Smooth muscle cell of the brain vasculature (primary cell): ENCODE measurements at places on chromosomes 3 and 15.

DNA sequence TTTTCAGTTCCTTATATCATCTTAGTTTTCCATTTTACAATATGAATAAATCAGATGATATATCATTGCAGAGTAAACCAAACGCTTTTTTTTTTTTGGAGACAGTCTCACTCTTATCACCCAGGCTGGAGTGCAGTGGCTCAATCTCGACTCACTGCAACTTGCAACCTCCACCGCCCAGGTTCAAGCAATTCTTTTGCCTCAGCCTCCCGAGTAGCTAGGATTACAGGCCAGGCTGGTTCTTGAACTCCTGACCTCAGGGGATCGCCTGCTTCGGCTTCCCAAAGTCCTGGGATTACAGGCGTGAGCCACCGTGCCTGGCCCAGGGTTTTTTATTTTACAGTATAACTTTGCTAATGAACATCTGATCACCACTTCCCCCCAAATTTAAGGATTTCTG lies 5.9 kb upstream of the EBLN2 start:
- DNase-seq, result no peak

- DNase-seq, result no peak
These were observed 17.5 kb downstream of the TLNRD1 start for GRCh38 chr15:81018197-81018596.

DNA sequence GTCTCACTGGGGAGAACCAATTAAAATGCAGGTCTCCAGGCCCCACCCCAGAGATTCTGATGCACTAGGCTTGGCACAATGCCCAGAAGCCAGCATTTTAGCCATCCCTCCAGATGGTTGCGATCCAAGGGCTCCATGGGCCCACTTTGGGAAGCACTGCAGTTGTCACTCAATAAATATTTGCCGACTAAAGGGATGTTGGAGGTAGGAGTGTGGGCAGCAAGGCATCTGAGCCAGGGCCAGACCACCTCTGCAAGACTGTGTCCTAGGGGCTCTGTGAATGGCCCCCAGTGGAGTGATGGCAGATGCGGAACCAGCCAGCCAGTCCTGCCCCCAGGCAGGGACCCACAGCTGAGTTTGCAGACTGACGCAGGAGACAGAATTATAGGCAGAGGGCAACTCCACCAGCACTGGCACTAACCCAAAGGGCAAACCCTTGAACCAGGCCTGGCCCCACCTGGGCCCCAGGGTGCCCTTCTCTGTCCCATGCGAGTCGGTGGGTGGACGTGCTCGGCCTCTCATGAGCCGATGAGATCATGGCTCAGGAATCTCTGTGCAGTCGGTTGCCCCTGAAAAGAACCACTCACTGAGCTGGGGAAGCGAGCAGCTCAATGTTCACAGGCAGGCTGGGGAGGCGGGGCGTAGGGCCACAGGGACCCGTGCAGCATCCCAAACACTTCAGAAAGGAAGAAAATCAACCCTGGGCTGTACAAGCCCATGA lies 49.7 kb downstream of the SEMA5B start:
- peak; percentile 12 for DNase-seq

DNA sequence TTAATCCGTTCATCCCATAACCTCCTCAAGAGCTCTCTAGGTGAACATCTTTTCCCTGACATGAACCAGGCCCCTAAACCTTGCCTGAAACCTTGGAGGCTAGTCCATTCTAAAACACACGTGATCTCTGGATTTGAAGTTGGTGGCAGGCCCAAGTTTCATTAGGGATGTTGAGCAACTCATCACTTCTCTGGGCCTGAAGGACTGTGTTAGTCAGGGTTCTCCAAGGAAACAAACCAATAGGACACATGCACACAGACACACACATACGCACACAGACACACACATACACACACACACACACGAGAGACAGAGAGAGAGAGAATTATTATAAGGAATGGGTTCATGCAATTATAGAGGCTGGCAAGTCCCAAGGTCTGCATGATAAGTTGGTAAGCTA lies 31.9 kb downstream of the ACAN start:
- no peak for DNase-seq

- no peak for DNase-seq
These were observed 27.6 kb downstream of the HDAC11 start for GRCh38 chr3:13507570-13508339.

DNA sequence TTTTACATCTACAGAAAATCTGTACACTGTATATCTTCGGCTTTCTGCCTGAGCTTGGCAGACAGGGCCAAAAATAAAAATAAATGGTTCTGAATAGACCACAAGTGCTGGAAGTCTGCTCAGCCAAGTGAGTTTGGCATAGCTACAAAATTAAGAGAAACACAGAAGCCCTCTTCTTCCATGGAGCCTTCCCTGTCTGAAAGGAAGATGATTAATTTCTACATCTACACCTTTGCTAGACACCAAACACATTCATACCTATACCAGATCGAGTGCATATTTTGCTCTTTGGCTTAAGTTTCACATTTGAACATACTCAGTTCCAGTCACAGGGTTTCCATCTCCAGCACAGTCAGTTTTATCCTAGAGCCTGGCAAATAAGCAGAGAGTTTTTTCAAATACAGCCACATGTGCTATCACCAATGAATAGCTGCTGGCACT lies 224.6 kb downstream of the GREM1 start:
- no peak for DNase-seq

GRCh38 chr15:89835176-89835564 lies 20.5 kb upstream of the ANPEP start:
- no peak for DNase-seq

DNA sequence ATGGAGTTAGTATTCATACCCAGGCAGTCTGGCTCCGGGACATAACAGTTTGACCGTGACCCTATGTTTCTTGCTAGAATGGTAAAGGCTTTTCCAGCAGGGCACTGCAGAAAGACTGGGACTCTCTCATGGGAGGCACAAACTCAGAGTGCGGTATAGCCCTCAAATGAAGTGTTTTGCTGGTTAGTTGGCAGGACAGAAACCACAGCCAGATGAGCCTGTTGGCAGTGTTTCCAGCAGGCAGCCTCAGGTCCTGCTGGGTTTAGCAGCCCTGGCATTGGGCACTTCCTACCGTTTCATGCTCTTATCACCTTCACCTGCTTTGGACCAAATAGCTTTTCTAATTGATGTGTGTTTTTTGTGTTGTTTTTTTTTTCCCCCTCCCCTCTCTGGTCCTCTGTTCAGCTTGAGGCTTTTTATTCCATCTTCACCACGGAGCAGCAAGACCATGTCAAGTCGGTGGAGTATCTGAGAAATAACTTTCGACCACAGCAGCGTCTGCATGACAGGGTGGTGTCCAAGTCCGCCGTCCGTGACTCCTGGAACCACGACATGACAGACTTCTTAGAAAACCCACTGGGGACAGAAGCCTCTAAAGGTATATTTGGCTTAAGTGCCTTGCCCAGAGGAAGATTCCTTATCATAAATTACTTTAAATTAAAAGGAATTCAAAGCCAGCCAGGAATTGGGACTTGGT lies 205.6 kb downstream of the FEZF2 start:
- no peak for DNase-seq

DNA sequence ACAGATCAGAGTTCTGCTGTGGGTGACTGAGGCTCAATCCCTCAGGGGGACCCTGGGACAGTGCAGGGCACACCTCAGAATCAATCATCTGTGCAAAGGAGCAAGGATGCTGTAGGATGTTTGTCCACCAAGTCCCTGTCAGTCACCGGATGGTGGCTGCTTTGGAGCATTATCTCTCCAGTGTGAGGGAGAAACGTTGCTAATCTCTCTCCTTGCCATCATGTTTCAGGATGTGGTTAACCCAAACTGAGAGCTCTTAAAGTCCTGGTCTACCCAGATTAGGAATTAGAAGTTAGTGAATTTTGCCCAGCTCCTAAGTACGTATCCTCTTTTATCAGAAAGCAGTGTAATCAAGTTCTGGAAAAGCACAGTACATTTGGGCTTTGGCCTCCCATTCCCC lies 26.2 kb upstream of the LRRC3B start:
- no peak for DNase-seq
